ENCODE measurements at places on chromosomes 13 and 19. TPM values are rescaled to one million over a fixed set of nuclear protein-coding genes. Genes with fewer than 3 reads are reported as not detected.

HCST gene
- 0.50 TPM for total RNA-seq

GRCh38 chr19:40530091-40530901 is 46.4 kb upstream of the SHKBP1 start:
- peaks cover 19% of the 10 kb centered on the region for H3K27me3 ChIP-seq
- H3K4me1 ChIP-seq, result peaks cover 11% of the 10 kb centered on the region
- H3K27ac ChIP-seq, result no peak overlapping the region
- H3K4me3 ChIP-seq, result peak overlapping the region; percentile 69

GRCh38 chr19:5540208-5540607 is 27.5 kb downstream of the TINCR start:
- H3K27me3 ChIP-seq, result no peaks in the 10 kb centered on the region
- H3K4me1 ChIP-seq, result peaks cover 21% of the 10 kb centered on the region
- no peak overlapping the region for H3K4me3 ChIP-seq
- no peaks in the 10 kb centered on the region for H3K36me3 ChIP-seq
- DNase-seq, result no peak

DNA sequence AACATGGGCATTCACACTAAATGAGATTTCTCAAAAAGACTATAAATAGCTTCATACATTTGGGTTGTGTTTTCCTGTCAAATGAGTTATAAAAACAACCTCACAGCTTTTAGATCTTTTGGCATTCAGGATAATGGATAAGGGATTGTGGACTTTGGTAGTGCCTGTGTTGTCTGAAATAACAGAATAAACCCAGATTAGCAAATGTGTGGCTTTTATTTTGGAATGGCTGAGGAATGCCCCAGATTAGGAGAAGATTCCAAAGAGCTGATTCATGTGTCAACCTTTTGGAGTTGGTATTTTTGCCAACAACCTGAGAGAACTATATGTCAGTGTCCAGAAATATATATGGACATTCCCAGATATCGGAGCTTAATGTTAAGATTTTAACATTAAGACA is 164.7 kb downstream of the MTUS2 start:
- H3K4me1 ChIP-seq, result peaks cover 7% of the 10 kb centered on the region
- no peak overlapping the region for H3K27ac ChIP-seq
- peaks cover 7% of the 10 kb centered on the region for H3K27me3 ChIP-seq
- no peak for DNase-seq

DNA sequence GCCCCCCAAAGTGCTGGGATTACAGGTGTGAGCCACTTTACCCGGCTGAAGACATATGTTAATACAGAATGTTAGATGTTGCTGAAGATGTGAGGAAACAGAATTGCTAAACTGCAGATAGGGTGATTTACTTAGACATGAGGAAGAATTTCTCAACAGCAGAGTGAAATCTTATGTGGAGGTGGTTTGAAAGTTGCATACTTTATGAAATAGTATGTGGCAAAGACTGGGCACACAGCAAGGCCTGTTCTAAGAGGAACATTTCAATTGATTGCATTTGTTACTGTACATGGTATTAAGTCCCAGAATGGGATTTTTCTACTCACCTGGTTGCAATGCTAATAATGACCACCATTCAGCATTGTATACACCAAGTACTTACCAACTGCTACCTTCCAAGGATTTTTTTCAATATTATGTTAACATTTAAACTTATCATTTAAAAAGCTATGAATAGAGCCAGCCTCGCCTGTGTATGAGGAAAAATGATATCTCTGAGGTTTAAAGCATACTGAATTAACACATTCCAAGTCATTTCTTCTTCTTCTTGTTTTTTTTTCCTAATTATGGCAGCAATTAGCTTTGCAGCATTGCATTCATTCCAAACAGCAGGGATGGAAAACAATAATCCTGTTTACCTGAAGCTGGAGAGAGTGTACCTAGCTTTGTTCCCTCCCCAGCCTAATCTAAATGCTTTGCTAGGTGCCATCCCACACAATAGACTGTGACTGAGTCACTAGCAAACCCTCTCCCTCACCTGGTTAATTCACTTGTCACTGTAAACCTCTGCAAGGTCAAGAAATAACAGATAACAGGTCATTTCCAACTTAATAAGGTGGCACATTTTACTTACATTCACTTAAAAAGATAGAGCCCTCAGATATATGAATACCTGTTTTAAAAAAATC is 19.4 kb upstream of the KLF5 start:
- DNase-seq, result no peak
- H3K27ac ChIP-seq, result no peak overlapping the region
- H3K4me1 ChIP-seq, result peaks cover 21% of the 10 kb centered on the region
- no peaks in the 10 kb centered on the region for H3K36me3 ChIP-seq

DNA sequence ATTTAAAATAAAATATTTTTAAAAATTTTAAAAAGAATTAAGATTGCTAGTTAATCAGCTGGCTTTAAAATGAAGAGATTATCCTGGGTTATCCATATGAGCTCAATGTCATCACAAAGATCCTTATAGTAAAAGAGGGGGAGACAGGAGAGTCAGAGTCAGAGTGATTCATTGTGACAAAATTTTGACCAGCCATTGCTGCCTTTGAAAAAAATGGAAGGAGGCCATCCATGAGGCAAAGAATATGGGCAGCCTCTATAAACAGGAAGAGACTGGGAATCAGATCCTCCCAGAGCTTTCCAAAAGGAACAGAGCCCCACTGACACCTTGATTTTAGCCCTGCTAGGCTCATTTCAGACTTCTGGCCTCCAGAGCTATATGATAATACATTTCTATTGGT is 9.3 kb upstream of the RUBCNL start:
- no peak overlapping the region for H3K27ac ChIP-seq
- peaks cover 24% of the 10 kb centered on the region for H3K4me1 ChIP-seq
- DNase-seq, result no peak
- no peak overlapping the region for H3K4me3 ChIP-seq
- no peaks in the 10 kb centered on the region for H3K36me3 ChIP-seq

DNA sequence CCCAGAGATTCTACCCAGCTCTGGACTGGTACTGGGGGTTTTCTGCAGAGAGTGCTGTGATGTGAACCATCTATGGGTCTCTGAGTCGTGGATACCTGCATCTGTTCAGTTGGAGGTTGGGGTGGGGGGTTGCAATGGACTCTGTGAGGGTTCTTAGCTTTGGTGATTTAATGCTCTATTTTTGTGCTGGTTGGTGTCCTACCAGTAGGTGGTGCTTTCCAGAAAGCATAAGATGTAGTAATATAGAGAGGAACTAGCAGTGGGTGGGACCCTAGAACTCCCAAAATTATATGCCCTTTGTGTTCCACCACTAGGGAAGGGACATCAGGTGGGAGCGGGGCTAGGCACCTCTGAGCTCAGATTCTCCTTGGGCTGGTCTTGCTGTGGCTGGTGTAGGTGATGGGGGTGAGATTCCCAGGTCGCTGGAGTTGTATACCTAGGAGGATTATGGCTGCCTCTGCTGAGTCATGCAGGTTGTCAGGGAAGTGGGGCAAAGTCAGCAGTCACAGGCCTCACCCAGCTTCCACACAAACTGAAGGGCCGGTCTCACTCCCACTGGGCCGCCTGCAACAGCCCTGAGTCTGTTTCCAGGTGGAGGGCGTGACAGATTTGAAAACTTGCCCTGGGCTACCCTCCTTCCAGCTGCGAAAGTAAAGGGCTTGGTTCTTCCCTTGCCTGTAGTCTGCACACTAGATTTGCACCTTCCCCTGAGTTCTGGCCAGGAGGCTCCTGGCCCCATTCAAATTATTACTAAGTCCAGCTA is 573.0 kb upstream of the SLITRK1 start:
- H3K4me1 ChIP-seq, result no peaks in the 10 kb centered on the region
- no peak overlapping the region for H3K27ac ChIP-seq
- H3K36me3 ChIP-seq, result peaks cover 14% of the 10 kb centered on the region
- no peak for DNase-seq

GRCh38 chr19:35569281-35569781 is 5.9 kb upstream of the ATP4A start:
- no peak overlapping the region for H3K27ac ChIP-seq
- peaks cover 34% of the 10 kb centered on the region for H3K27me3 ChIP-seq
- no peaks in the 10 kb centered on the region for H3K4me1 ChIP-seq
- no peak for DNase-seq

- peaks cover 4% of the 10 kb centered on the region for H3K4me1 ChIP-seq
- H3K36me3 ChIP-seq, result no peaks in the 10 kb centered on the region
- H3K27me3 ChIP-seq, result no peaks in the 10 kb centered on the region
- H3K27ac ChIP-seq, result no peak overlapping the region
Observed at GRCh38 chr19:42411581-42412178, 15.5 kb downstream of the LIPE start.

Data from chondrocyte (in vitro differentiated cells).